ENCODE measurements at places on chromosomes 16 and 17.

GRCh38 chr17:82752371-82753200, 721 bp downstream of the TBCD start:
- no peak for DNase-seq

DNA sequence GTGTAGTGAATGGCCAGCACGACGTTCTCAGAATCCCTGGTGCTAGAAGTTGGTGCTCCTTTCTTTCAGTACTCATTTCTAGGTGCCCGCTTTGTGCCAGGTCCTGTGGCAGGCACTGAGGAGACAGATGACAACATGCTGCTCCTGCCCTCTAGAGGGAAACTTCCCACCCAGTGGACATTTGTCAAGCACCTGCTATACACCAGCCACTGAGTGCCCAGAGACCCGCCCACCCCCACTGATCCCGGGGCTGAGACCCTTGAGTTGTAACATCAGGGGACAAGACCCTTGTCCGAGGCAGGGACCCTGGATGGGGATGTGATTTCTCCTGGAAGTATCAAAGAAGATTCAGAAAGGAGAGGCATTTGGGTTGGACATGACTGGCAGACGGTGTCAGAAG, 25.1 kb downstream of the UNC13D start:
- DNase-seq = no peak

GRCh38 chr16:88405216-88406060, 22.7 kb downstream of the ZNF469 start:
- DNase-seq = no peak

- DNase-seq = peak; percentile 83
Measured at GRCh38 chr17:40531051-40531991, 29.9 kb upstream of the TNS4 start.

DNA sequence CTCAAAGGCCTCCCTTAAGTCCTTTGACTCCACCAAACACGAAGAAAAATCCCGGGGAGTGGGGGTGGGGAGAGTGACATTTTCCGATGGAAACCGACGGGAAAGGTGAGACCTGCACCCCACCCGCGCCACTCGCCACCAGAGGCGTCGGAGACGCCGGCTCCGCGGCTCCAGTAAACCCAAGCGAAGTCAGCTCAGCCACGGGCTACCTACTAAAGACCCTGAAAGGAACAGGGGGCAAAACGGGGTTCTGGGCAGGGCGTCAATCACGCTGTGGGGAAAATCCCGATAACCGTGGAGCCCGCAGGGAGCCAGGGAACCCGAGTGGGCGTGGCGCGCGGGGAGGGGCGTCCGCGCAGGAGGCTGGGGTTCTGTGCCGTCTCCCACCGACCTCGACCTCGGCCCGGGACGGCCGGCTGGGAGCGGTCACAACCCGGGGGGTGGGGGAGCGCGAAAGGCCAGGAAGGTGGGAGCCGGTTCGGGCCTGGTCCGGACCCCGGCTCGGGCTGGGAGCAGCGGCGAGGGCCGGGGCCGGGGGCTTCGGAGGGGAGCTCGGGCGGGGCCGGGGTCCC, 565 bp downstream of the WDR45B start:
- DNase-seq = peak; percentile 52

GRCh38 chr17:70375406-70375805, 206.1 kb downstream of the KCNJ2 start:
- no peak for DNase-seq

- DNase-seq = no peak
Measured at GRCh38 chr17:6108382-6108781, 38.2 kb downstream of the WSCD1 start.

- DNase-seq = peak; percentile 50
Measured at GRCh38 chr16:58501242-58502131, 1.5 kb downstream of the NDRG4 start.

- no peak for DNase-seq
Measured at GRCh38 chr17:54256401-54256929, 433.7 kb downstream of the KIF2B start.

GRCh38 chr17:21235921-21236320, 17.3 kb downstream of the NATD1 start:
- DNase-seq = no peak

DNA sequence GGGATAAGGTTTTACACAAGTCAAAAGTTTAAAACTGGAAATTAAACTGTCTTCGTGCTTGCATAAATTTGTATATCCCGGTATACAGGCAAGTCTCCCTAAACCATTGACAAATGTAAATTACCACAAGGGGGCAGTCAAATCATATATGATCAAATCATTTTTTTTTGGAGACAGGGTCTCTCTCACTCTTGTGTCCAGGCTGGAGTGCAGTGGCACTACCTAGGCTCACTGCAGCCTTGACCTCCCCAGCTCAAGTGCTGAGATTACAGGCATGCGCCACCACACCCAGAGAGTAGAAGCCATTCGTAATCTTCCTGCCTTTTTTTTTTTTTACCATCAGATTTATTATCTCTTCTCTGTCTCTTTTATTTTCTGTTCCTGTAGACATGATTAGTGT, 18.5 kb downstream of the TOP2A start:
- no peak for DNase-seq

- DNase-seq = no peak
Measured at GRCh38 chr16:70594569-70594968, 51.8 kb upstream of the IL34 start.

DNA sequence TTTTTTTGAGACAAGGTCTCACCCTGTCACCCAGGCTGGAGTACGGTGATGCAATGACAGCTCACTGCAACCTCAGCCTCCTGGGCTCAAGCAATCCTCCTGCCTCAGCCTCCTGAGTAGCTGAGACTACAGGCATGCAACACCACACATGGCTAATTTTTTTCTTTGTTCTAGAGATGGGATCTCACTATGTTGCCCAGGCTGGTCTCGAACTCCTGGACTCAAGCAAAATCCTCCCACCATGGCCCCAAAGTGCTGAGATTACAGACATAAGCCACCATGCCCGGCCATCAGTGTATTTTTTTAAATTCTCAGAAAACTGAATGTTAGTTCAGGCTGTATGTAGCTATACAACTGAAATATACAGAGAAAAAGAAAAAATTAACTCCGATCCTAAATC, 6.2 kb downstream of the APPBP2 start:
- no peak for DNase-seq

- no peak for DNase-seq
Measured at GRCh38 chr16:11213799-11214198, 42.2 kb downstream of the SOCS1 start.

- DNase-seq = peak; percentile 15
Measured at GRCh38 chr17:59165933-59166342, 10.4 kb downstream of the PRR11 start.

DNA sequence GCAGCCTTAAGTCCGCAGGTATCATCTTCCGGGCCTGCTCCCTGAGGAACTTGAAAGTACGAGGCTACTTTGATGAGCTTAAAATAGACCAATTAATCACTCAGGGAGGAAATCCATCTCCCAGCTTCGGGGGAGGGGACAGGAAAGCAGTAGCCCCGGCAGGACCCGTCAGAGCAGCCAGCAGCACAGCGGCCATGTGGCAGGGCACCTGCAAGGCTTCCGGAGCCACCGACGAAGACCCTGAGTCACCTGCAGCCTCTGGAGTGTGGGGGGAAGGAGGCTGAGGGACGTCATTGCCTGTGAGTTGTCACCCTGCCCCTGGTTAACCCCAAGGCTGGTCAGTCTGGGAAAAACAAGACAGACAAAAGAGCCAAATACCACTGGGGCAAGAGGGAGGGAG, 4.4 kb upstream of the CYB561 start:
- DNase-seq = no peak

GRCh38 chr16:17346621-17347569, 123.9 kb downstream of the XYLT1 start:
- DNase-seq = peak; percentile 11

Data from stimulated activated CD4-positive, alpha-beta T cell treated with anti-CD3 and anti-CD28 coated beads, Interleukin-12 subunit alpha, Interleukin-12 subunit beta, amount 100 ng/mL, for 4 hours (primary cell).